ENCODE measurements at places on chromosomes 3 and 15. TPM values are rescaled to one million over a fixed set of nuclear protein-coding genes. Genes with fewer than 3 reads are reported as not detected.
A peak's percentile ranks its signal among the peaks of the same experiment; 100 is the strongest.

KIAA1143 gene
- 7.8 TPM for polyA plus RNA-seq

C3orf52 gene
- 5.4 TPM for polyA plus RNA-seq

CLDN11 gene
- 2.2 TPM for polyA plus RNA-seq

- H3K27ac ChIP-seq = no peak overlapping the region
- no peaks in the 10 kb centered on the region for H3K27me3 ChIP-seq
- H3K4me1 ChIP-seq = no peaks in the 10 kb centered on the region
- no peak overlapping the region for H3K4me3 ChIP-seq
These were observed 377.0 kb downstream of the OCA2 start for GRCh38 chr15:27722102-27722501.

DNA sequence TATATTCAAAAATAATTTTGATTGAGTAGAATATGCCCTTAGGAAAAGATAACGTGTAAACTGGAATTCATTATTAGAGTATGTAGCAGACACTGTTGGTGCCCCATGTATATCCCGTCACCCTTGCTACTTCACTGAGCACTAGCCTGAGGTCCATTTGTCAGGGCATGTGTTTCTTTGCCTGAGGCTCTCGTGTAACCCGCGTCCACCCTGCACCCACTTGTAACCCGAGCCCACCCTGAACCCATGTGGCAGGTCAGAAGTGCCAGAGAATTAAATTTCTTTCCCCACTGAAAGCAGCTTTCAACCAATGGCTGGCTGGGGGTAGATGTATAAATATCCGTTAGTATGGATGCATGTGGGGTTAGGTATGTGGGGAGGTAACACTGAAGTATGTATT is 474.2 kb upstream of the ZNF385D start:
- H3K4me3 ChIP-seq = no peak overlapping the region
- H3K27me3 ChIP-seq = no peaks in the 10 kb centered on the region
- no peak overlapping the region for H3K27ac ChIP-seq
- H3K4me1 ChIP-seq = no peaks in the 10 kb centered on the region
- no peak for DNase-seq
- H3K36me3 ChIP-seq = no peaks in the 10 kb centered on the region

- H3K4me1 ChIP-seq = peaks cover 9% of the 10 kb centered on the region
- H3K27me3 ChIP-seq = no peaks in the 10 kb centered on the region
- H3K4me3 ChIP-seq = no peak overlapping the region
- no peaks in the 10 kb centered on the region for H3K36me3 ChIP-seq
- no peak overlapping the region for H3K27ac ChIP-seq
These were observed 63.3 kb upstream of the LRRC3B start for GRCh38 chr3:26559227-26559626.

- H3K27ac ChIP-seq = no peak overlapping the region
- H3K27me3 ChIP-seq = no peaks in the 10 kb centered on the region
- no peaks in the 10 kb centered on the region for H3K4me1 ChIP-seq
- H3K36me3 ChIP-seq = no peaks in the 10 kb centered on the region
- no peak overlapping the region for H3K4me3 ChIP-seq
- no peak for DNase-seq
These were observed 30.1 kb upstream of the KY start for GRCh38 chr3:134680796-134681521.

GRCh38 chr3:129282727-129283327 is 4.2 kb downstream of the HMCES start:
- no peak for DNase-seq
- peaks cover 8% of the 10 kb centered on the region for H3K4me1 ChIP-seq
- H3K27ac ChIP-seq = no peak overlapping the region
- H3K4me3 ChIP-seq = no peak overlapping the region
- no peaks in the 10 kb centered on the region for H3K27me3 ChIP-seq
- H3K36me3 ChIP-seq = peaks cover 2% of the 10 kb centered on the region

C3orf20 gene
- polyA plus RNA-seq = not detected

DNA sequence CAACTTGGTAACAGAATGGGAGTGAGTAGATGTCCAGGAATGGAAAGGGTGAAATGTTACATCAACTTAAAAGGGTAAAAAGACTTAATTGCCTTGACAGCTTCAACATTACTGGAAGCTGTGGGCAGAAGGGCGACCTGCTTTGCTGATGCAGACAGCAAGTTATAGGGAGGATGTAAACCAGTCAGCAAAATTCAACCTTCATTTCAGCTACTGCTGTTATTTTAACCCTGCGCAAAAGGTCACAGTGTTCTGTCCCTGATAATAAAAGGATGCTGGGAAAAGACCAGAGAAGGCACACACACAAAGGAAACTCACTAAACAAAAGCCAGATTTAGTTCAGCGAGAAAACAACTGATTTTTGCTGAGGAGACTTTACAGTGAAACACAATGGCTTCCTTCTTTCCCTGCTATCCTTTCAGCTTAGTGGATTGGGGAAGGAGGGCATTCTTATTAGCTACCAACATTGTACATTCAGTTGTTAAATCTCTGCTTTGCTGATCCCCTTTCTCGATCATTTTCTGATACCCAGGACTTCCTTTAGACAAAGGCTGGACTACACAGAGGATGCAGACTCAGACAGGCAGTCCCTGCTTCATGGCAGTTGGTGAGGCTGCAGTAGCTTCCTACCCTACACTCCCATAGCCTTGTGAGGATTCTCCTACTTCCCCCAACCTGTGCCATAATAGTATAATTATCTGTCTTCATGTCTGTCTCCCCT is 62.0 kb downstream of the P3H2 start:
- H3K27ac ChIP-seq = 0 out of 2 replicates have a peak overlapping the region, but pooled peaks have one; percentile 14
- no peak overlapping the region for H3K4me3 ChIP-seq
- no peaks in the 10 kb centered on the region for H3K27me3 ChIP-seq
- H3K36me3 ChIP-seq = no peaks in the 10 kb centered on the region
- no peak for DNase-seq

SLC28A1 gene
- polyA plus RNA-seq = not detected

DNA sequence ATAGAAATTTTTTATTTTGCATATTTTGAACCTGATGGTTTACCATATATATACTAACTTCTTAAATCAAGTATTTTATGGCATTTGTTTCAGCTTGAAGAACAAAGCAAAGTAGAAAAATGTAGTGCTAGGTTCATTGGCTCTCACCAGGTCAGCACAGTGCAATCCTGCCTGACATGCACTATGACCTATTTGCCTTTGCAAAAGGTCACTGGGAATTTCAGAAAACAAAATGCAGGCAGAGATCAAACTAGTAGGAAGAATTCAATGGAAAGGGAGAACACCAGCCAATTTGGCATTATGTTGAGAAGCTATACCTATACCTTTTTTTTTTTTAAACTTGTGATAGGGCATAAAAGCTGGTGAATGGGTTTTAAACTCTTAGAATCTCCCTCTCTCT is 329.8 kb upstream of the SGO1 start:
- DNase-seq = no peak
- H3K4me1 ChIP-seq = no peaks in the 10 kb centered on the region
- H3K27me3 ChIP-seq = no peaks in the 10 kb centered on the region
- H3K27ac ChIP-seq = no peak overlapping the region
- H3K4me3 ChIP-seq = no peak overlapping the region
- H3K36me3 ChIP-seq = no peaks in the 10 kb centered on the region

ATP13A5 gene
- not detected for polyA plus RNA-seq

DNA sequence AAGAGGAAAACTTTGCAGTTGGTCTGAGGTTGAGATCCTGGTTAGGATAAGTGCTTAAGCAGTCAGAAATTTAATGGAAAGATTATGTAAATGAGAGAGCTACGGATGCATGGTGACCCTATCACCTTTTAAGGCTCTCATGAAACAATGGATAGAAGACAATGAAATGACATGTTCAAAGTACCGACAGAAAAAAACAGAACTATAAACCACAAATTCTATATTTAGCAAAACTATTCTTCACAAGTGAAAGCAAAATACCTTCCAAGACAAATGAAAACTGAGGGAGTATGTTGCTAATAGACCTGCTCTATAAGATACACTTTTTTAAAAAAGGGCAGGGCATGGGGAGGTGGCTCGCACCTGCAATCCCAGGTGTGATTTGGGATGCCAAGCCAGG is 32.2 kb downstream of the DNAAF4 start:
- no peak for DNase-seq
- no peak overlapping the region for H3K27ac ChIP-seq
- H3K4me1 ChIP-seq = no peaks in the 10 kb centered on the region
- no peaks in the 10 kb centered on the region for H3K36me3 ChIP-seq
- H3K27me3 ChIP-seq = no peaks in the 10 kb centered on the region

INAFM2 gene
- polyA plus RNA-seq = 7.8 TPM

SLC24A5 gene
- polyA plus RNA-seq = not detected

GRCh38 chr3:141610939-141611338 is 124.1 kb downstream of the RASA2 start:
- DNase-seq = no peak
- H3K27me3 ChIP-seq = no peaks in the 10 kb centered on the region
- no peak overlapping the region for H3K27ac ChIP-seq
- H3K4me1 ChIP-seq = no peaks in the 10 kb centered on the region
- peaks cover 67% of the 10 kb centered on the region for H3K36me3 ChIP-seq

RHCG gene
- not detected for polyA plus RNA-seq

GRCh38 chr15:71529361-71529760 is 281.0 kb upstream of the NR2E3 start:
- no peaks in the 10 kb centered on the region for H3K27me3 ChIP-seq
- DNase-seq = no peak
- H3K4me1 ChIP-seq = no peaks in the 10 kb centered on the region
- no peaks in the 10 kb centered on the region for H3K36me3 ChIP-seq
- no peak overlapping the region for H3K4me3 ChIP-seq

DNA sequence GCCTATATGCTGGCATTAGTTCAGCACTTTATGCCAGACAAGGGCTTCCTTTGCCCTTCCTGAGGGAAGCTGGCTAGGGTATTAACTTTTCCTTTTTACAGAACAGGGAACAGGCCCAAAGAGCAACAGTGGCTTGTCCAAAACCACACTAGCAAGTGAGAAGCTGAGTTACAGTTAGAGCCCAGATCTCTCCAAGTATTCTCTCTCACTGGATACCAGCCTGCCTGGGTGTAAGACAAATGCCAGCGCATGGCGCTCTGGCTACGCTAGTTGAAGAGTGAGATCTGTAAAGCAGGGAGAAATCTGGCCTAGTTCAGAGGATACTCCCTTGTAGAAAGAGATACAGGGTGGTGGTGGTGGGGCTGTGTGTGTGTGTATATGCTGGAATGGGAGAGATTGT is 38.4 kb downstream of the RAB11A start:
- H3K4me3 ChIP-seq = no peak overlapping the region
- H3K36me3 ChIP-seq = peaks cover 13% of the 10 kb centered on the region
- no peak overlapping the region for H3K27ac ChIP-seq
- H3K27me3 ChIP-seq = no peaks in the 10 kb centered on the region
- DNase-seq = no peak

DNA sequence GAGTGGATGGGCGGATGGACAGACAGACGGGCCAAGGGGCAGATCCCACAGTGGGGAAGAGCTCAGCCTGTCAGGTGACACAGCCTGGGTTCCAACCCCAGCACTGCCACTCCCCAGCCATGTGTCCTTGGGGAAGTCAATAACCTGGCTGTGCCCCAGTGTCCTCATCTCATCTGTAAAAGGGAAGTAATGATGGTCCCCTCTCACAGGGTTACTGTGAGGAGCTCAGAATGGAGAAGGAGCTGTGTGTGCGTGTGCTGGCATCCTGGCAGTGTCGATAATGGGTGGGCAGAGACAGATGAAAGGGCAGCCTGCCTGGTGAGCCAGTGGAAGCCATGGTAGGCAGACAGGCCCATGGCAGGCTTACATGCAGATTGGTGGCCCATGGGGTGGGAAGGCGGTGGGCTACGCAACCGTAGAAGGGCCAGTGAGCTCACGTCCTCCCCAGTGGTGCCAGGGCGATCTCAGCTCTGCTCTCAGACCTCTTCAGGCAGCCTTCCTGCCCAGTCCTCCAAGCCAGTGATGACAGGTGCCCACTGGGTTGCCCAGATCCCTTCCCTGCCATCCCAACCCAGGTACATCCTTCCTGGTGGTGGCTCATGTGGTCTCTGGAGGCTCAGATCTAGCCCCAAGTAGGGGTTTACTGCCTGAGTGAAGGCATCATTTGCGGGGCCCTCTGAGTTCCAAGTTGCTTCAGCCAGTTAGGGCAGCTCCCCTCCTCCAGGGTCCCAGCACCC is 2.3 kb upstream of the DNAJB8 start:
- H3K36me3 ChIP-seq = no peaks in the 10 kb centered on the region
- H3K27ac ChIP-seq = no peak overlapping the region
- H3K27me3 ChIP-seq = peaks cover 12% of the 10 kb centered on the region
- H3K4me3 ChIP-seq = no peak overlapping the region
- no peak for DNase-seq
